ENCODE measurements at places on chromosomes 12 and 14.

DNA sequence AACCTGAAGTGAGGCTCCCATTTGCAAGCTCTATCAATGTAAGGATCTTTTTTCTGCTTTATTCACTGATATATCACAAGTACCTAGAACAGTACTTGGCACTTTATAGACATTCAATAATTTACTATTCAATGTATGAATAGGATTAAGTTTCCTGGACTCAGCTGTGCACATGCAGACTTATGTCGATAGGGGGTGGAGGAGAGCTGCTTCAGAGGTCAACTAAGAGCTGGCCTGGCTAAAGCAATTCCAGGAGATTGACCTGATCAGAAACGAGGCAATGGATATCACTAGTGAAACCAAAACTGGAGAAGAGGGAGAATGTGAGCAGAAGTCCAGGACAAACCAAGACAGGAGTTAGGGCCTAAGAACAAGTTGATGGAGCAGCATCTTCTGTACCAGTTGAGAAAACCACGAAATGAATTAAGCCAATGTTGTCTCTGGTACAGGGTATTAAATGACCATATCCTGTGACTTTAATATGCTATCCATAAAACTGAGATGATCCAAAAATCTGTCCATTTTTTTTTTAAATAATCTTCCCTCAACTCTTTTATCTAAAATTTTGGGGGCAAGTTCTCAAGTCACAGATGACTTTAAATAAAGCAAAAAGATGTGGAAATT, 169.2 kb downstream of the PIK3C2G start:
- DNase-seq, result peak; percentile 30

- no peak for DNase-seq
These were observed 73.7 kb upstream of the DBX2 start for GRCh38 chr12:45124485-45125155.

- no peak for DNase-seq
These were observed 114.8 kb downstream of the ALX1 start for GRCh38 chr12:85394809-85395208.

GRCh38 chr12:20625531-20625930, 69.6 kb upstream of the SLCO1C1 start:
- DNase-seq, result no peak

- no peak for DNase-seq
These were observed 268.6 kb downstream of the ITPR2 start for GRCh38 chr12:26564391-26564790.

- DNase-seq, result no peak
These were observed 508.5 kb downstream of the ETNK1 start for GRCh38 chr12:23133471-23133870.

DNA sequence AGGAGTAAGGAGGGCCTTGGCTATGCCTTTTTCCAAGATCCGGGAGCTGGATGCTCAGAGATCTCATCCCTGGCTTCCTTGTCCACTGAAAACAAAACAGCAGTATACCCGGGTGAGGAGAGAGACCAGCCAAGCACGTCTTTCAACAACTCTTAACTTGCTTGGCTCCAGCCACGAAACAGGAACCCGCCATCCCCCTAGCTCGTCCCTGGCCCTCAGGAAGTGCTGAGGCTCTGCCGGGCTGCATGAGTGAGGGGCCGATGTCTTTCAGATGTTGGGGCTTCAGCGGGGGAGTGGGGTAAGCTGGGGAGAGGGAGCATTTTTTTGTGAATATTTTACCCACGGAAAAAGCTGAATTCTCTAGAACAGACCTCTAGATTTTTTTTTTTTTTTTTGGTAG, 231.1 kb downstream of the CACNA1C start:
- no peak for DNase-seq

GRCh38 chr12:23855813-23856212, 93.7 kb downstream of the SOX5 start:
- DNase-seq, result no peak

DNA sequence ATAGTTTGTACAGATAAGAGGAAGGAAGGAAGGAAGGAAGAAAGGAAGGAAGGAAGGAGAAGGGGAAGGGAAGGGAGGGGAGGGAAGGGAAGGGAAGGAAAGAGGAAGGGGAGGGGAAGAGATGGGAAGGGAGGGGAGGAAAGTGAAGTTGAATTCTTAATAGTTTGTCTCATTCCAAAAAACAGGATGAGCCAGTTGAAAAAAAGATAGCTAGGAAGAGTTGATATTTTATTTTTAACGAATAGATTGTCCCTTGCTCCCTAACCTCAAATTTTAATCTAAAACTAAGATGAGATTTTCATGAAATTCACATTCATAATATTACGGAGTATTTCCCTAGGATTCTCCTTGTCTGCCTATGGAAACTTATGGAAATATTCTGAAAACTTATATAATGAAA, 80.7 kb downstream of the ZFC3H1 start:
- no peak for DNase-seq

- DNase-seq, result peak; percentile 91
These were observed 963 bp downstream of the ATL1 start for GRCh38 chr14:50560931-50561285.

GRCh38 chr14:89680156-89680555, 263.1 kb upstream of the FOXN3 start:
- no peak for DNase-seq

All from left ventricle myocardium superior (tissue), 1 donor.